ENCODE measurements at places on chromosomes 13 and 19. TPM values are rescaled to one million over a fixed set of nuclear protein-coding genes. Genes with fewer than 3 reads are reported as not detected.
A peak's percentile ranks its signal among the peaks of the same experiment; 100 is the strongest.

DNA sequence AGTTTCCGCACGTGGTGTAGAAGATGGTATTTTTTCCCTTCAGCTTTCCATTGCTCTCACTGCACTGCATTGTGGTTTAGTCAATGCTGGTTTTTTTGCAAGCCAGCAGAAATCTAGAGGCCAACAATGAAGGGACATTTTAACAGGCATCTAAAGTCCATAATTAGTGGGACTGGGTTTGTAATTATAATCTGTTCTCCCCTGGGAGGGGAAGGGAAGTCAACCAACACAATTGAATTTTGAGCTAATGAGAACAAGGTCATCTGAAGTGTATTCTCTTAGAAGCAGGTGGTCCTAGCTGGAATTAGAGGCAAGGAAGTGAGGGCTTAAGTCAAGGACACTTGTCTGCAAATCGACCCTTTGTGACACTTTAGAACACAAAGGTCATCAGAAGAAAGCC lies 156.4 kb downstream of the MYO16 start:
- no peak for DNase-seq

GRCh38 chr19:11445141-11445540 lies 9.7 kb downstream of the PRKCSH start:
- no peak for DNase-seq

DNA sequence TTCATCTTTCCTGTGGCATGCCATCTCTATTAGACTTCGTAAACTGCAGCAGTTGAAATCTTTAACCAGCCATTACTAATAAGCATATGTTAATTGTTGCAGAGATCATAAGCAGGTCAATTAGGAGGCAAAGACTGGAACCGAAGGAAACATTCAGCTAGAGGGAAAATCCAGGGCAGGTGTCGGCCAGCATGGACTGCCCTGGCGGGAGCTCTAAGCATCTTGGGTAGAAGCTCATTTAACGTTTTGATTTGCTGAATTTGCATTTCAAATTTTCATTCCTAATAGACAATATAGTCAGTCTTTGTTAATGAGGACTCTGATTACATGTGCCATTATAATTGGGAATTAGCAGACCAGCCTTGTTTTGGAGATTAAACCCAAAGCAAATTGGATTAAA lies 238.6 kb downstream of the POU4F1 start:
- no peak for DNase-seq

- DNase-seq, result peak; percentile 67
Measured at GRCh38 chr13:23979361-23980159, 82.3 kb upstream of the C1QTNF9B start.

GRCh38 chr19:38033658-38034491 lies 126.9 kb downstream of the SIPA1L3 start:
- DNase-seq, result peak; percentile 53

GRCh38 chr13:94640721-94641120 lies 39.1 kb downstream of the GPR180 start:
- no peak for DNase-seq

DNA sequence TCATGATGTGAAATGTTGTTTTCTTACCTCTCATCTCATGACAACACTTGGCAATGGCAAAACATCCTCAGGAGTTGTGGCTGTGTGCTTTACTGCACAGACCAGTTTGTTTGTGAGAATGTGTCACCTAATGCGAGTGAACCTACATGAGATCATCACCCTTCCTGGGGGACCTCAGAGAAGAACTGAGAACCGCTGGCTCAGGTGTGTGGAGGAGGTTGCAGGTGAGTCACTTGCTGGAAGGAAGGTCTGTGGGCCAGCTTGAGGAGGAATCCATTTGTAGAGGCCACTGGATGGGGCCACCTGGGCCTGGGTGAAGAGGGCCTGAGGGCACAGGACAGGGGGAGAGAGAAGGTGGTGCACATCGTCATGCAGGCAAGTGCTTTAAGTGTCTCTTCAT lies 3.0 kb upstream of the CEACAM1 start:
- no peak for DNase-seq

DNA sequence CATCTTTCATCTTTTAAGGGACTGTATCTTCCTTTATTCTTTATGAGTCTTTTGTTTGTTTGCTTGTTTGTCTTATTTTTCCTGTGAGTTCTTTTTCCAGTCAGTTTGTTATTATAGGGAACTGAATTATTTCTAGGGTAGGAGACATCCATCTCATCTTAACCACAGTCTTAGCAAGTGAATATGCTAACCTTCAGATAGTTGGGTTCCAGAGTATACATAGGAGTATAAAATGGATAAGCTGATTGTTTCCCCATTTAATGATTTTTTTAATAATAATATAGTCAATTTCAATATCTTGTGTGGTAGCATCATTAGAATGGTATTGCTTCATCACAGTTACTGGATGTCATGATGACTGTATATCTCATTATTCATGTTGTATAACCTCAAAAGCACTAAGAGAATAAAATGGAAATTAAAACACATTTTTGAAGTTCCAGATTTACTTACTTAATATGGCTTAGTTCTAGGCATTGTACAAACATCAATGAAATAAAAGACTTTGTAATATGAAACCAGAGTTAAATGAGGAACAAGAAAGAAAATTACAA lies 33.0 kb downstream of the GPC6 start:
- DNase-seq, result no peak

DNA sequence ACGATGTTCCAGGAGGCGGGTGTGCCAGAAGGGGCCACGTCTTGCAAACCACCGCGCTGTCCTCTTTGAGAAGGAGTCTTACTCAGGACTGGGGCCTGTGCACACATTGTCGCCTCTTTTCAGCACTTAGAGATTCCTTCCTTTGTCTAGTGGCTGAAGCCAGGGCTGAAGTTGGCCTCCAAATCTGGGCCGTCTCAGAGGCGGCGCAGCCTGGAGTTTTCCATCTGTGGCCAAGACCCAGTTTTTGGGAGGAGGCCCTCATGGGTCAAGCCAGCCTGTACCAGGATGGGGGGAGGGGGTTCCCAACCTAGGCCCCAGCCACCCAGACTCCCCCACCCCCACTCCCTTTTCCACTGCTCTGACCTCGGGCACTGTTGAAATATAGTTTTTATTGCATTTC lies 11.8 kb downstream of the ANO8 start:
- DNase-seq, result no peak

GRCh38 chr19:7718668-7719067 lies 13.2 kb downstream of the CLEC4G start:
- no peak for DNase-seq

Gene PIAS4
- 45.5 TPM for total RNA-seq

Gene ZNF628
- total RNA-seq, result 14.0 TPM

Gene FOXO1
- 34.3 TPM for total RNA-seq

Gene NOVA2
- total RNA-seq, result 15.6 TPM

Gene ZNF468
- total RNA-seq, result 29.5 TPM

Gene FOSB
- 5.4 TPM for total RNA-seq

Gene CGB1
- total RNA-seq, result 0.87 TPM
